ENCODE measurements at places on chromosomes 7 and 10.

DNA sequence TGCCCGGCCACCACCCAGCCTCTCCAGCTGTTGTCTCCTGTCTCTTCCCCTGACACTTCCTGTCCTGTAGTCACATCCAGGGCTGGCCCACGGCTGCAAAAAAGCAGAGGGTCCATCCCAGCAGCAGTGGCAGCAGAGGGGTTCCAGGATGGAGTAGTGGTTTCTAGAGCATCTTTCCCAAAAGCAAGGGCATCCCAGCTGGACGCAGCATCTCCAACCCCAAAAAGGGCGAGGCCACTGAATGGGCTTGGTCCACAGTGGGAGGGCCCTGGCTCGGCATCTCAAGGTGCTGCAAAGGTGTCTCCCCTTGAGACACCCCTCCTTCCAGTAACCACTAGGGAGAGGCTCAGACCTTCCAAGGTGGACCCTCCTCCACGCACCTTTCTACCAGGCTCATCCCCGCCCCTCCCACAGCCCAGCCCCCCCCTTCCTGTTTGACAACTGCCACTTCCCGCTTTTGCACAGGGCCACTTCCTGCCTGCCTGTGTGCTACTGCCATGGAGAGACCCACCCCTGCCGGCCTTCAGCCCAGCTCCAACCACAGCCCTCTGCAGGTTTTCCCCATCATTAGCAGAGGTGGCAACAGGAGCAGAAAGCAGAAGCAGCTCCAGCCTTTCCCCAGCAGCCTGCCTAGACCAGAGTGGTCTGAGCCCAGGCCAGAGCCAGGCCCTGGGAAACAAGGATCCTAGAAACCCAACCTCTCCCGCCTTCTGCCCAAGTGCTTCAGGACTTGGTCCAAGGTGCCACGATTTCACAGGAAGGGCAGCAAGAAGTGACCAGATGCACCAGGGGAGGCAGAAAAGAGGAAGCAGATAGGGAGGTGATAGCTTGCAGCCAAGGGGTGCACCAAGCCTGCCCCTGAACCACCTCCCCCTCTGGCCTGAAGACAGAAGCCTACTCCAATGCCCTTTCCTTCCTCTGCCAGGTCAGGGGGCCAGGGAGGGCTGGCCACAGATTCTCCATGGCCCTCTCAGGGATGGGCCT is 8.6 kb downstream of the CAMK2G start:
- no peak for DNase-seq

GRCh38 chr7:86222806-86223205 is 420.9 kb upstream of the GRM3 start:
- DNase-seq, result no peak

DNA sequence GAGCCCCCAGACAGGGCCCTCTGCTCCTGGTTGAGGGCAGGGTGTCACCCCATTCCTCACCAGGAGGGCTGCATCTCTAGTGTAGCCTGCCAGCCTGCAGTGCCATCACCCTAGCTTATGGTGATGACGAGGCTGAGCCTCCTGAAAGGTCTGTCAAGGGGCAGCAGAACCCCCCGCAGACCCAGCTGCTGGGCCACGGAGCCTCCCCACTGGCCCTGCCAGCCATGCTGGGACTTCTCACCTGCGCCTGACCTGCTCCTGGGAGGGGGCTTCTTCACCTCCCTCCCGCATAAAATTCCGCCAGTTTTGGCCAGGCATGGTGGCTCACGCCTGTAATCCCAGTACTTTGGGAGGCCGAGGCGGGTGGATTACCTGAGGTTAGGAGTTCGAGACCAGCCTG is 40.4 kb upstream of the RASGEF1A start:
- no peak for DNase-seq

- no peak for DNase-seq
Measured at GRCh38 chr7:36961693-36962092, 237.4 kb upstream of the AOAH start.

DNA sequence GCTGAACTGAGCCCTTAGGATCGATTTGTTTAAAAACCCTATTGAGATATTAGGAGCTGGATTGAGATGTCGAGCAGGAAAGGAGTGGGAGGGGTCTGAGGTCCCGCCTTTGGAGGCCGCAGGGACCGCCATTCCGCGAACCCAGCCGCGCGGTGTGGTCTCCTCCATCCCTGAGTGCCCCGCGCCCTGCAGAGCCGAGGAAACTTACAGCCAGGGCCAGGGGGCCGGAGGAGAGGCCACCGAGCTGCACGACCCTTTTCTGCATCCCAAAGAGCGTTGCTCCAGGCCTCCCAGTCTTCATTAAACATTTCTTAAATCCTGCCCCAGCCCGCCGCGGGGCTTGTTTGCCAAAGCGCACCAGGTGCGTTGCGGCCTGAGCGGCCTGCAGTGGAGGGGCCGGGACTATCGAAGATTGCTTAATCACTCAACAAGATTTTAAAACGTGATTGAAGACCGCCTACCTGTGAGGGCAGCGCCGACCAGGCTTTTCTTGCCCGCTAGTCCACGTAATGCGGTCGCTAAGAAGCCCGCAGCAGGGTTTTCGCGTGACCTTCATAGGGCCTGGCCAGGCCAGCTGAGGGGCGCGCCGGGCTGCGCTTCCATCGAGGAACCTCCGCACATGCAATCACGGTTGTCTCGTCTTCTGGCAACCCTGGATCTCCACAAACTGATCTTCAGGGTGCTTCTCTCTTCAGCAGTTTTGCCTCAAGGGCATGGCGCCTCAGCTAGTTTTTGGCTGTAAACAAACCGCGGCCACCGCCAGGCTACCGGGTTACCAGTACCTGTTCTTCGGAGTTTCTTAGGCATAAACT is 2.0 kb upstream of the CTBP2 start:
- DNase-seq, result no peak

GRCh38 chr7:116591202-116592040 is 66.6 kb downstream of the CAV1 start:
- peak; percentile 30 for DNase-seq

- peak; percentile 47 for DNase-seq
Measured at GRCh38 chr7:81331061-81332018, 412.5 kb upstream of the SEMA3C start.

DNA sequence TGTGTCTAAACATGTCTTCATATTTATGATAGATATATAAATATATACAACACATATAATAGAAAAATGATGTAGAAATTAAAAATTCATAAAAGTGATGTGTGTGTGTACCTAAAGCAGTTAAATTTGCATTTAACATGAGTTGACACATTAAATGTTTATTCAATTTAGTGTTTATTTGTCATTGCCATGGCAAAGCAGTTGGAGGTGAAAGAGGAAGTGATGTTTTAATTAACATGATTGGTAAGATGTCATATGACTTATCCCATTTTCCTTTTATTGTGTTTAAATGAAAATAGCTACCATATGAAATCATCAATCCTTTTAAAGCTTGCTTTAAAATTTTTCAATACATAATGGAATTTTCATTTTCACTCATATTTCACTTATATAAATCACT is 452.6 kb downstream of the SUGCT start:
- no peak for DNase-seq

- no peak for DNase-seq
Measured at GRCh38 chr7:126403040-126403439, 849.7 kb downstream of the GRM8 start.

GRCh38 chr10:56028298-56029132 is 332.5 kb downstream of the ZWINT start:
- no peak for DNase-seq

- DNase-seq, result peak; percentile 35
Measured at GRCh38 chr7:121298831-121299239, 30.0 kb upstream of the WNT16 start.

DNA sequence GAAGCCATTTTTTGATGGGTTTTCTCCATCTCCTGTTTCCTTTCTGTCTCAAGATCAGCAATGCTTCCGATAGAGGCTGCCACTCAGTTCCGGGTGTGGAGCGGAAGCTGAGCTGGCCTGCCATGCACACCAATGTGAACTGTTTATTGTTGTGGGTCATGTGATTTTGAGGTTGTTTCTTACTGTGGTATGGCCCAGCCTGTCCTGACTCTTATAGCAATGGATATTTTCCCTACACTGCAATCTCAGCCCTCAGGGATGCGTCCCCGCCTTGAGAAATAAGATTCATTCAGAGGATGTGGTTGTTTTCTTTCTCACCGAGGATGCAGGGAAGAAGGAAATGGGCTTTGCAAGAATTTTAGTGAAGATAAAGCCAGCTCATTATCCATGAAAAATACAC is 134.7 kb downstream of the PFKFB3 start:
- DNase-seq, result no peak

GRCh38 chr10:22630234-22631174 is 83.9 kb downstream of the PIP4K2A start:
- peak; percentile 67 for DNase-seq

DNA sequence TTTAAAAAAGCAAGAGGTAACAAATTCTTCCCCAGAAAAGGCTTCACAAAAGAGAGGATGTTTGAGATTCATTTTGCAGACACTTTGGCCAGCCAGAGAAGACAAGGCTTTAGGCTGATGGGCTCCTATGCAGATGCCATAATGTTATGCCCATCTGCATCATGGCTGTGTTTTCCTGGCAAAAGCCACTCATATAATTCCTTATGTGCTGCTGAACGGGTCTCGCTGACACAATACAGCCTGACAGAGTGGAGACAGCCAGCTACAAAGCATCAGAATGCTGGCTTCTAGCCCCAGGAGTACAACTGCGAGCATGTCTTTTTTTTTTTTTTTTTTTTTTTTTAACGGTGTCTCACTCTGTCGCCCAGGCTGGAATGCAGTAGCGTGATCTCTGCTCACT is 1157.4 kb upstream of the AUTS2 start:
- no peak for DNase-seq

DNA sequence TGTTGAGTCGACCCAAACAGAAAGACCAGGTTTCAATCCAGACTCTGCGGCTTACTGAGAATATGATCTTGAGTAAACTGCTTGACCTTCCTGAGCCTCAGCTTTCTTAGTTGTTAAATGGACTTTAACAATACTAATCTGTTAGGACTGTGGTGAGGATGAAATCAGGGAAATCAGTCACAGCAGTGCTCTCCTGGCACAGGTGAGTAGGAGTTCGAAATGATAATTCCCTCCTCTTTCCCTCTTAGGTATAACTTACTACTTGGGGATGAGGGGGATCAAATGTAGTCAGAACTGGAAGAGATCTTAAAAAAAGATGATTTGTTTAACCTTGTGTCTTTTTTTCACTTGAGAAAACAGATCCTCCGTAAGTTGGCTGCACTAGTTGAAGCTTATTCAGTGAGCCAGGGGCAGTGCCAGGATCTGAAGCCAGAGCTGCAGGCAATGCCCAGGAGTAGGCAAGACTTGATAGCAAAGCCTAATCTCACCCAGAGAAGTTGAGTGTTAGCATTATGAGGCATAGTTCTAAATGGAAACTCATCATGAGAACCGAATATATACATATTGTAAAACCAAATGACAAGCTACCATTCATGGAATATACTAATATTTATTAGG is 1.8 kb upstream of the MAGI2 start:
- DNase-seq, result no peak

DNA sequence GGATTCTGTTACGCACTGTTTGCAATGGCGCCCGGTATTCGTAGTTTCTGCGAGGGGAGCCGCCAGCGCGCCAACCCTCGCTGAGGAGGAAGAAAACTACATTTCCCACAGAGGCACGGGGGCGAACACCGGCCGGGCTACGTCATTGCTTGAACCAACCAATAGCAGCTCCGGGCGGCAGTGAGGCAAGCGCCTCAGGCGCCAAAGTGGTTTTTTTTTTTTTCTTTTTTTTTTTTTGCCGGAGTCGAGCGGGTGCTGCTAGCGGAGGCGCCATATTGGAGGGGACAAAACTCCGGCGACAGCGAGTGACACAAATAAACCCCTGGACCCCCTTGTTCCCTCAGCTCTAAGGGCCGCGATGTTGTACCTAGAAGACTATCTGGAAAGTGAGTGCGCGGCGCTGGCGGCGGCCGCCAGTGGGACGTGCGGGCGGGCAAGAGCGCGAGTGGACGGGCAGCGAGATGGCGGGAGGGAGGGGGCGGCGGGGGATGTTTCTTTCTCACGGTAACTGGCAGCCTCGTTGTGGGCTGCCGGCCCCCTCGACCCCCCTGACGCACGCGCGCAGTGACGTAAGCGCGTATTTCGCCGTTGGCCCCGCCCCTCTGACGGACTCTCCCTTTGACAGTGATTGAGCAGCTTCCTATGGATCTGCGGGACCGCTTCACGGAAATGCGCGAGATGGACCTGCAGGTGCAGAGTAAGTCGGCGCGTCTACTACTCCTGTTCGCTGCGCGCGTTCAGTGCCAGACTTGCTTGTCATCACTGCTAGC is at the start of gene ING3:
TSS of gene ING3 (plus strand) at position 239 of the 770 bp plus-strand sequence. CDS start at position 359, 120 bp downstream.
- peak; percentile 97 for DNase-seq

GRCh38 chr10:3702569-3702968 is 82.4 kb downstream of the KLF6 start:
- DNase-seq, result no peak

- no peak for DNase-seq
Measured at GRCh38 chr7:115240242-115240641, 318.3 kb downstream of the MDFIC start.

DNA sequence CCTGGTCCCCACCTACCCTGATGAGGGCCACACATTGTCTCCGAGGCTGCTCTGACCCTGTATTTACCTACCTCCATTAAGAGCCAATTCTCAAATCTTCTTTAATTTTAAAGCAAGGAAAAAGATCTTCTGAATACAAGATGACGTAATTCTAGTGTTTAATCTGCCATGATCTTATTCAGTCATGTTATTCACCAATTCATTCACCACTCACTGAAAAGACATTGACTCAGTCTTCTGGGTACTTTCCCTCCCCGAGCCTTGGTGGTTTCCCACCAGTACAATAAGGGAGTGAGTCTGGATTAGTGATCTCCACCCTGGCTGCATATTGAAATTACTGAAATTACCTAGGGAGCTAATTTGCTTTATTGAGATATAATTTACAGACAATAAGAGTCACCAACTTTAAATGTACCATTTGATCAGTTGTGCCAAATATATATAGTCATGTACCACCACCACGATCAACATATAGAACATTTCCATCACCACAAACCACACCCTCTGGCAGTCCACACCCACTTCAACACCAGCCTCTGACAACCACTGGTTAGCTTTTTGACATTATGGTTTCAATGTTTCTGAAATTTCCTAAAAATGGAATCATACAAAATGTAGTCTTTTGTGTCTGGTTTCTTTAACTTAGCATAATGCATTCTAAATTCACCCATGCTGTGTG is 117.5 kb upstream of the UNC5B start:
- no peak for DNase-seq
